Activated T-helper 9 cell treated with anti-CD3 and anti-CD28 coated beads, Interleukin-2, amount 50 U/mL, for 16 hours (primary cell): ENCODE measurements at places on chromosomes 2 and 18.

DNA sequence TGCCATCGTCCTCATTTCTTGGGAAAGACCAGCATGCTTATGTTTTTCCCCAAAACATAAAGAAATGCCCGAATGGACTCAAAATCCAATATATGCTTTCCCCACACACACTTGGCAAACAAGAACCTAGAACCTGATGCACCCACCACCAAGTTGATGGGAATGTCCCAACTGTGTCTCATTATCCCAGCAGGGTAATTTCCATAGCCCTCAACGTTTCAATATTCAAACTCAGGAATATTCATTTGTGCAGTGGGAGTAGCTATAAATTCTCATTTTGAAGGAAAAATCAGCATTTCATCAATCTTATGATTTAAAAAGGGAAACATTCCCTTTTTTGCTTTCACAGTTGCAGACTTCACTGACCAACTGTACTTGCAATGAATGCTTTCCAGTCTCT lies 50.7 kb downstream of the SNORC start:
- no peak for DNase-seq

DNA sequence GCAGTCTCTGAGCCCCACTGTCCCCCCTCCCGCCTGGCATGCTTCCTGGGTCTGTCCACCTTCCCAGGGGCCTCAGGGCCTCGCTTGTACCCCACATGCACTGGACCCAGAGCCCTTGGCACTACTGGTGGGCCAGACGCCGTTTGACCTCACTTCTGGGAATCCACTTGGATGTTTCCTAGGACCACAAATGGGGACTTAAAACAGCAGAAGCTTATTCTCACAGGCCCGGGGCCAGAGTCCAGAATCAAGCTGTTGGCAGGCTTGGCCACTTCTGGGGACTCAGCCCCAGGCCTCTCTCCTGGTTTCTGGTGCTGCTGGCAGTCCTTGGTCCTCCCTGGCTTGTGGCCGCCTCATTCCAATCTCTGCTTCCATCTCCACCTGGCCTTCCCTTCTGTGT lies 19.6 kb downstream of the ANO7 start:
- no peak for DNase-seq

- no peak for DNase-seq
Measured at GRCh38 chr2:16861530-16861929, 195.9 kb upstream of the CYRIA start.

DNA sequence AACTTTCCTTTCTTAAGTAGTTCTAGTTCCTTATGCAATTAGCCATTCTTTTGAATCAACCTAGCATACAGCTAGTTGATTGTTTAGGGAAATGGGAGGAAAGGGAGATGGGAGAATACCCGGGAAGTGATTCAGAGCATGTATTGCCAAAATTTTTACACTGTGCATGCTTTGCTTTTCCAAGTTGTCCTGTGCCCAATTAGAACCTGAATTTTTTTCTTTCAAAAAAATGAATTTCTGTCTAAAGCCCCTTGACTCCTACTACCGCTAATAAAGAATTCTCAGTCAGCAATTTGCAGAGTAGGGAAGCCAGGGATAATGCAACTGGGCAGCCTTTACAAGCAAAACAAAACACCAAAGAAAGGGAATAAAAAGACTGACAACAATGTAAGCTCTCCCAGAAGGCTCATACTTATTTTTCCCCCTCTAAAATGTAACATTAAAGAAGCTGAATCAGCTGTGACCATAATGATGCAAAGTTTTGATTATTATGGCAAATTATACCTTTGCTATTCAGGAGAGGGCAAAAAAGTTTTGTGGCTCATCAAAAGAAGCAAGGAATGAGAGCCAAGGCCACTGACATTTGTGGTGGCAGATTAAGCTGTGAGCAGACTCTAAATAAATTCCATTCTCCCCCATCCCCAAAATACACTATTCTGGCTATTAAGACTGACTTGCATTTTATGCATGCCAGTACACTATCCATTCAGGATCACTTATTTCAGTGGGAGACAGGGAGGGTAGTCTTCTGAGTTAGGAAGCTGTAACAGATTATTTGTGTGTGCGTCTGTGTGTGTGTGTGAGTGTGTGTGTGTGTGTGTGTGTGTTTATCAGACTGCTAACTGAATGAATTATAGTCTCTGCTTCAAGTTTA lies 174.3 kb downstream of the ERBB4 start:
- DNase-seq, result no peak

DNA sequence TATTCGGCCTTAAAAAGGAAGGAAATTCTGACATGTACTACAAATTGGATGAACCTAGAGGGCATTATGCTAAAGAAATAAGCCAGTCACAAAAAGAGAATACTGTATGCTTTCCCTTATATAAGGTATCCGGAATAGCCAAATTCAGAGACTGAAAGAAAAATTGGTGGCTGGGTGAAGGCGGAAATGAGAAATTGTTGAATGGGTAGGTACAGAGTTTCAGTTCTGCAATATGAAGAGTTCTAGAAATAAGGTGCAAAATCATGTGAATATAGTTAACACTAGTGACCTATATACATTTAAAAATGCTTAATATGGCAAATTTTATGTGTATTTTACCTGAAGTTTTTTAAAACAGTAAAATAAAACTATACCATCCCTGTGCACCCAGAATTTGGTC lies 43.1 kb downstream of the RMP24 start:
- no peak for DNase-seq

DNA sequence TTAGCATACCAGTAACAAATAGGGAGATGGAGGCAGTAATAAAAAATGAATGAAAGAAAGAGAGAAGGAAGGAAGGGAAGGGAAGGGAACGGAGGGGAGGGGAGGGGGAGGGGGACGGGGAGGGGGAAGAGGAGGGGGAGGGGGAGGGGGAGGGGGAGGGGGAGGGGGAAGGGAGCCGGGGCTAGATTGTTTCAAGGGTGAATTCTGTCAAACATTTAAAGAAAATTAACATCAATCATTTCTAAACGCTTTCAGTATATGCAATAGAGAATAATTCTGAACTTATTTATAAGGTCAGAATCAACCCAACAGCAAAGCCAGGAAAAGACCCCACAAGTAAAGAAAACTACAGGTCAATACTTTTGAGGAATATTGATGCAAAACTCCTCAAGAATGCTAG lies 858.8 kb upstream of the GYPC start:
- no peak for DNase-seq

DNA sequence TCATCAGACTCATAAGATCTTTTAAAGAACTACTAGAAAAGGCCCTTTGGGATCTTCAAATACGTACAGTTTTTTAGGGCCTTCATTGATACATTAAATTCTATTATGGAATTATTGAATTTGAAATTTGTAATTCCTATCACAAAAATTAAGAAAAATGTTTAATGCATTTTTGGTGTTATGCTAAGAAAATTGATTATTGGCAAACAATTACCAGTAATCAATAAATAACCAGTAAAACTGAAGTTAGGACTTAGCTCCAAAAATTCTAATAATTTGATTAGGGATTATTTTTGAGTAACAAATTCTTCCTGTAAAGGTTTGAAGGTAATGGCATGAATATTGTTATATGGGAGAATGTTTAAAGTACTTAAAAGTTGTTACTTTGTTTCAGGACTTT lies 119.3 kb downstream of the UBR3 start:
- no peak for DNase-seq

DNA sequence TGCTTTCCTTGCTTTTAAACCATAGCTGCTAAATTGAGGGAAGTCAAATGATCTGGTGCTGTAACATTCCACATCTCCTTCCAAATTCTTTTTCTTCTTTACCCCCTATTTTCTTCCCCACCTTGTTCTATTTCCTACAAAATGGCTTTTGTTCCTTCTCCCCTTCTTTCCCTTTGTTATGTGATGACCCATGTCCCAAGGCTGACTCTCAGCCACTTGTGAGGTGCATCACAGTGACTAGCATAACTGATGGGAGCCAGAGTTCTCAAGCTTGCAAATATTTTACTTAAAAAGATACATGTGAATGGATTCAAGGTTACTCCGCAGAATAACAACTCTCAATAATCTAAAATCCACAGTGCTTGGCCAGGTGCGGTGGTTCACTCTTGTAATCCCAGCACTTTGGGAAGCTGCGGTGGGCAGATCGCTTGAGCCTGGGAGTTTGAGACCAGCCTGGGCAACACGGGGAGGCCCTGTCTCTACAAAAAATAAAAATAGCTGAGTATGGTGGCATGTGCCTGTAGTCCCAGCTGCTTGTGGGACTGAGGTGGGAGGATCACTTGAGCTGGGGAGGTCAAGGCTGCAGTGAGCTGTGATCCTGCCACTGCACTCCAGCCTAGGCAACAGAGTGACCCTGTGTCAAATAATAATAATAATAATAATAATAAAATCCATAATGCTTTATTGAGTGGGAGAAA lies 100.1 kb upstream of the CERS6 start:
- DNase-seq, result no peak

DNA sequence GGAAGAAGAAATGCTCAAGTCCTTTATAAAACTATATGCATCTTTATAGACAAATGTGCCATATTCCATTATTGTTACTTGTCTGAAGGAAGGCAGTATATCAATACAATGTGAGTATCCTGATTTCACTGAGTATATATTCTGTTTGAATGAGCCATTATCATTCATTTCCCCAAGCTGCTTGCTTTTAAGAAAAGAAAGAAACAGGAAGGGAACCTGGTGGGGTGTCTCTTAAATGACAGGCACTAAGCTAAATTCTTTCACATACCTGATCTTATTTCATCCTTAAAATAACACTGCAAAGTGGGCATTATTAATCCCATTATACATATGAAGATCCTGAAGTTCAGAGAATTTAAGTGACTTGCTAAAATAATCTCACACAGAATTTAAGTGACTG lies 307.9 kb downstream of the SLC8A1 start:
- DNase-seq, result no peak

DNA sequence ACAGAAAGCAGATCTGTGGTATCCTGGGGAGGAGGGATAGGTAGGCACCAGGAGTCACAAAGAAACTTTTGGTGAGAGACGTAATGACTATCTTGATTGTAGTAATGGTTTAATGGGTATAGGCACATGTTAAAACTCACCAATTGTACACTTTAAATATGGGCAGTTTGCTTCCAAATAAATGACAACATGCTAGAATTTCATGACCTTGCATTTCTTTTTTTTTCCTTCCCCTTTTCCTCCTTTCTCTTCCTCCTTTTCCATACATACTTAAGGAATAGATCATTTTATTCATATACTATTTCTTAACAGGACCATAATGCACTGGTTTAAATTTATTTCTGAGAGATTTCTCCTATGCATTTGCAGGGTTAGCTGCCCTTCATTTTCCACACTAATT lies 341.8 kb downstream of the TMEM182 start:
- no peak for DNase-seq

GRCh38 chr2:68935471-68935870 lies 17.2 kb downstream of the GKN2 start:
- DNase-seq, result no peak

DNA sequence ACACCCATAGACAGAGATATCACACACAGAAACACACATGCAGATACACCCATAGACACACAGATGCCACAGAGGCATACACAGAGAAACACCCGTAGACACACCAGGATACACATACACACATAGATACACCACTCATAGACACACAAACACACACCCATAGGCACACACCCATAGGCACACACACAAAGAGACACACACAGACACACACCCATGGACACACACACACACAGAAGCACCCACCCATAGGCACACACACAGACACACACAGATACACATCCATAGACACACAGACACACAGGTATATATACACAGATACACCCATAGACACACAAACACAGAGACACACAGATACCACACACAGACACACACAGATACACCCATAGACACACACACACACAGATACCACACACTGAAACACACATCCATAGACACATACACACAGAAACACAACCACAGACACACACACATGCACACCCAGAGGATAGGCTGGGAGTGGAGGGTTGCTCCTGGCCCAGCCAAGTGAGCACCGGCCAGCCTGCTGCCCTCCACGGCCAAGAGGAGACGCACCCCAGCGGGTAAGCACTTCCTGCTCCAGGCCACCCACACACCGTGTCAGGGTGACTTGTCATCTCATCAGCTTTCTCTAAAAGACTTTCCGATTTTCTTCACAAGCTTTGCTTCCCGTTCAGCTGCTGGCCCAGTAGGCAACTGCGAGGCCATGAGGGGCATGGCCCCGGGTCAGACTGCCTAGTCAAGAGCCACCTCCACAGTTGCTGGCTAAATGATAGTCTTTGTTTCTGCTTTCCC lies 14.1 kb upstream of the CNNM3 start:
- peak; percentile 48 for DNase-seq

DNA sequence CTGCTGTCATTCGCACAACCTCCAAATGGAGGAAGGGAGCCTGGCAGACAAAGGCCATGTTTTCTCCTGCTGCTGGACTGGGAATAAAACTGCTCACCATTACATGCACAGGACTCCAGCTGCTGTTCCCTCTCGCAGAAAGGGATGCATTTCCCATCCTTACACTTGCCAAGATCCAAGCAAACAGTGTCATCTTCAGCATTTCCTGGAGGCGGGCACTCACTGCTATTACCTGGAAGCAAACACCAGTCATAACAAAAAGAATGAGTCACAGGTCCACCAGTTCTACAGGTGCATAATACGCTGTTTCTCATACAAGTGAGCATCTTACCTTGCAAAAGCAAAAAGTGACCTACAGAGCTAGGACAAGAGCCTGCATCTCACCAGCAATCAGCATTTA lies 22.7 kb downstream of the IAH1 start:
- DNase-seq, result no peak

DNA sequence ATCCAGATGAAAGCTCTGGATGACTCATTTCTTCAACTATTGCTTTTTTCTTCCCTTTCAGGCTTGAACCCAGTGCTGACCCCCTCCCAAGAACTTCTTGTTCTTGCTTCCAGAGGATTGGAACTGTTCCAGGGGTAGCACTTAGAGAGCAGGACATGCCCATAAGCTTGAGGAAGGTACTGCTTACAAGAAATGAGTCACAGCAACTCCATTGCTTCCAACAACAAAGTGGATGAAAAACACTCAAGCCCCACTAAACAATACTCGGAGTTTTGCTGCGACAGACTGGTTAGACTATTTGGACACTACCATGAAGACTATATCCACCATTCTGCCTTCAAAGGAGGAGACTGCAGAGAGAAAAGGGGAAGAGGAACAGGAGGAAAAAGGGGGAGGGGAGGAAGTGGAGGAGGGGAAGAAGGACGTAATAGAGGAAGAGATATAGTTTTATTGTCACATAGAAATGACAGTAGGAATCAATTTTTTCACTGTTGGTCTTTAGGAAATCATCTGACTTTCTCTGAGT lies 1.6 kb upstream of the EPC2 start:
- no peak for DNase-seq

DNA sequence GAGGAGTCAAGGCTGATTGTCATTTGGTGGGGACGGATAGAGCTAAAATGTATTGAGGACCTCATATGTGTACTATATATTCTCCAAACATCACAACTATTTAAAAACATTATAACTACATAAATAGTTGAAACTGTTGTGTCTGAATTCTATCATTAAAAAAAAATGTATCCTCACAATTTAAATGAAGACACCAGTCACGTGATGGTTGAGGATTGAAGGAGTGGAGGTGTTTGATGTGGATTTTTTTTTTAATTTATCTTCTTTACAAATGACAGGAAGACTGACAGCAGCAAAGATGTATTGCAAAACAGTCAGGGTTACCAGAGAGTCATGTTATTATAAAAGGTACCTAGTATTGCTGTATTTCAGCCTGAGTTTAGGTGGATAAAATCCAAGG lies 30.0 kb downstream of the GNAL start:
- DNase-seq, result no peak

- no peak for DNase-seq
Measured at GRCh38 chr2:3405876-3406275, 26.4 kb downstream of the TRAPPC12 start.

GRCh38 chr18:22103647-22104031 lies 65.8 kb upstream of the GATA6 start:
- DNase-seq, result no peak

- DNase-seq, result no peak
Measured at GRCh38 chr18:8397034-8397433, 212.2 kb upstream of the RAB12 start.
